ENCODE measurements at places on chromosomes 1 and 21.

DNA sequence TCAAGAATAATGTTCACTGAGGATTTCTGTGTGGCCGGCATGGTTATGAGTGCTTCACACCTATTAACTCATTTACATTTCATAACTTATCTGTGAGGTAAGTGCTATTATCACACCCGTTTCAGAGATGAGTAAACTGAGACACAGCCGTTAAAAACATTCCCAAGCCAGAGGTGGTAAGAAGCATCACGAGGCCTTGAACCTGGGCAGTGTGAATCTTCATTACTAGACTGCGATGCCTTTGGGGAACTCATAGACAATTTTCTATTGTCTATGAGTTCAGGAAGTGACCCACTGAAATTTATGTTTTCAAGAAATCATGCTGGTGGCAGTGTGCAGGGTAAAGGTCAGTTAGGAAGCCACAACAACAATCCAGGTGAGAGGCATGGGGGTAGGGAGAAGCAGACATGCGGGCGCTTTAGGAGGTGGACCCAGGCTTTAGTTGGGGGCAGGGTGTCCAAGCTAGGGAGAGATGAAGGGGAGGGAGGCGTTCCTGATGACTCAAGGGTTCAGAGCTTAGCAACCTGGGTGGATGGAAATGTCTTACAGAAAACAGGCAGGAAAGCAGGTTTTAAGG, 14.5 kb downstream of the GNG12 start:
- no peak for DNase-seq

GRCh38 chr1:230771773-230772354, 24.7 kb downstream of the CAPN9 start:
- DNase-seq, result no peak

DNA sequence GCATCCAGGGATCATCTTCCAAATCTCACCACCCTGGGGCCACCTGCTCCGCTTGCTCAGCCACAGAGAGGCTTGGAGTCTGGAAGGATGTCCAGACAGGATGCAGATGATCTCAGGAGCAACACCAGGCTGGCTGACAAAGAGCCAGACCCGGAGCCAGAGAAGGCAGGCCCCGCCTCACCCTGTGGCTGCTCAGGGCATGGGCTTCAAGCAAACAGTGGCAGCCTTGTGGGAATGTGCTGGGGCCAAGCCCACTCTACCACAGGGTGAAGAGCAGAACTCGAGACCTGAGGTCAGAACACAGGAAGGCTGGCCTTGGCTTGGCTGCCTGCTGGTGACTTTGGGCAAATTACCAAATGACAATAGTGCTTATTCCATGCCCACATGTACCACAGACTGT, 45.5 kb downstream of the MRPL37 start:
- DNase-seq, result no peak

DNA sequence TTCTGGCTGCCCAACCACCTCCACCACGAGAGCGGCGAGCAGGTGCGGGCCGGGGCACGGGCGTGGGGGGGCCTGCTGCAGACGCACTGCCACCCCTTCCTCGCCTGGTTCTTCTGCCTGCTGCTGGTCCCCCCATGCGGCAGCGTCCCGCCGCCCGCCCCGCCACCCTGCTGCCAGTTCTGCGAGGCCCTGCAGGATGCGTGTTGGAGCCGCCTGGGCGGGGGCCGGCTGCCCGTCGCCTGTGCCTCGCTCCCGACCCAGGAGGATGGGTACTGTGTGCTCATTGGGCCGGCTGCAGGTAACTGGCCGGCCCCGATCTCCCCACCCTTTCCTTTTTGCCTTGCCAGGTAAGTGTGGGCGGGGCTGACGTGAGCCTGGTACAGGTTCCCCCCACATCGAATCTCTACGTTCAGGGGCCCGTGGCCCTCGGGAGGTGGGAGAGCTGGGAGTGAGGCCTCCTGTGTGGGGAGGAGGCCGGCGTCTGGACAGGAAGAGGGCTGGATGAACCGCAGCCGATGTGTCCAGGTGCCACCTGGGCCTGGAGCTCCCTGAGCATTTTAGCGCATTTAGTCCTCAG, 51.7 kb downstream of the COL18A1 start:
- no peak for DNase-seq

Data from stimulated activated CD4-positive, alpha-beta T cell treated with anti-CD3 and anti-CD28 coated beads, Interleukin-4, amount 100 ng/mL, for 48 hours (primary cell).